ENCODE measurements at places on chromosomes 7 and 10.

GRCh38 chr10:104574838-104575237 lies 66.3 kb upstream of the SORCS3 start:
- DNase-seq: no peak

DNA sequence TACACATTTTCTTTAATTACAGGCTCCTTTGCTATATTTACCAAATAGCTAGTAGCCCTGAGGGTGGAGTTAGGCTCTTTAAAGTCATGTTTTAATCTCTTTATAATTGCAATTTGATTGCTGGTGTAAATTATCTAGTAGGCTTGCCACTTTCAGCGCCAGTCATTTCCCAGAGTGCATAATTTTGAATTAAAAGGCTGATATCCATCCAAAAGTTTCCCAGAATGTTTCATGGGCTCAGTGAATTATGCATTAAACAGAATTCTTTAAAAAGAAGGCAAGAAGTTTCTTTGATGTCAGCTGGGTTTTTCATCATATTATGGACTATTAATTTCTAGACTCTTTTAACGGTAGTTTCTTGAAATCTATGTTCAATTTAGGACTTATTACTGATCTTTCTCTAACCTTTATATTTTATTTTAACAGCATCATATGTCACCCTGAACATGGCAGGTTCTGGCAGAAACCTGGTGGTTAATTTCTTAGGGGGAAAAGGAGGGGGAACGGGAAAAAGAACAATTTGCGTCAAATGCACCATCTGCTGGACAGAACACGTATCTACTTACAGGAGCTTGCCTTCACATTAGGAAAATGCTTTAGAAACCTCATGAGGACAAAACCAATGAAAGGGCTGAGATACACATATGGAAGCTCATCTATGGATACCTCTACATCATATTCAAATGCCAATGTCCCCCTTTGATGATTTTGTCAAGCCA lies 171.1 kb downstream of the GRM3 start:
- no peak for DNase-seq

- DNase-seq: no peak
Measured at GRCh38 chr7:93117327-93117726, 452 bp downstream of the SAMD9 start.

- DNase-seq: no peak
Measured at GRCh38 chr7:45000093-45001032, at the start of gene CCM2. Gene CCM2, plus strand, starts transcription at chr7:45000201. Its CDS starts 133 bp downstream, at chr7:45000334.

DNA sequence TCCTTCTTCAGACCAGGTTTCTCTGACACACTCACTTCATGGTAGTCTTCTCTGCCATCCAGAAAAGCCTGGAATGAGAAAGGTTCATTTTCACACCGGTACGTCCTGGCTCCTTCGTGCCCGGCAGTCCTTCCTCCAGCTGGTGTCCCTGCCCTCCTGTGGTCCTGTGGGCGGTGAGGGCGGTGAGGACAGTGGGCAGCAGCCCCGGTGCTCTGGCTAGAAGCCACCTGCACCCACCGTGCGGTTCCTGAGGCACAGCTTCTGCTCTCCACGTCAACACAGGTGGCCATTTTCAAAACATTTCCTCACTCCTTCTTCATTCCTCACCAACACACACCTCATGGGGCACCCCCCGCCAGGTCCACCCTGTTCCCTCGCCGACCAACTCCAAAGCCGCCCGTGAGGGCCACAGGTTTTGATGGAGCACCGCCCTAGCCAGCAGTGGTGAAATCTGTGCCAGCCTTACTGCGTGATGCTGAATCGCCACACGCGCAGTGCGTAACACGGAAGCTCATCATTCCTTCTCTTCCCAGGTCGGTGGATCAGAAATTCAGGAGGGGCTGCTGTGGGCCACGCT lies 251.4 kb upstream of the RNF32 start:
- no peak for DNase-seq

DNA sequence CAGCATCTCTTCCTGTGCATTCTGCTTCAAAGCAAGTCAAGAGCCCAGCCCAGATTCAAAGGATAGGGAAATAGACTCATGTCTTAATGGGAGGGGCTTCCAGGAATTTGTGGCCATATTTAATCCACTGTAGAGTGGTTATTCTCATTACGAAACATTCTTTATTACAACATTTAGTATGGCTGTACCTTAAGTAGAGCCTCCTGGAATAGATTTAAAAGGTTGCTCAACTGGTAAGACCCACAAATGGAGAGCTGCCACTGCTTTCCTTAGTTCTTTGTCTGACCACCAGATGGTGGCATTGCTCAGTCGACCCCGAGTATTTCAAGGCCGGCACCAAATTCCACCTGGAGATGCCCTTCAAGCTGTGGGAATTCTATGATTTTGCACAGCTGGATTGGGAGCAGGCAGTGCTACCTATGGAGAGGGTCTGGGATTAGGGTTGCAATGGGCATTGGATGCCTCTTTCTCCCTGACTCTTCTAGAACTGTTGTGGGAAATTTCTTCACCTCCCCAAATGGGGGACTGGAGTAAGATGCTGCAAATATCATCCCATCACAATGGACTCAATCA lies 102.2 kb downstream of the RBM20 start:
- peak; percentile 59 for DNase-seq

DNA sequence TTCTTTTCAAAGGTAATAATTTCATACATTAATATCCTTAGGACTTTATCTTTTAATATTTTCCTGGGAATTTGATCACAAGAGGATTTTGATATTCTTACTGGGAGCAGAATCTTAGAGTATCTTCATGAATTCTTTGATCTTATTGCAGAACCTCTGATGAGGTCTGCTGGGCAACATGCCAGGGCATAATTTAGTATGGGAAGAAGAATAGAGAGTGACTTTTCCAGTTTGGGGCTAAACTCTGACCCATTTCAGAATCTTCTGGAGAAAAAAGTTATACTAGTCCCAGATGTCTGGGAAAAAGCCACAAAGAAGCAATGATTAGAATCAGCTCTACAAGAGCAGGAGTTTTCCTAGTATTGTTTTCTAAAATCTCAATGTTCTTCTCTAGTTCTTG lies 28.0 kb upstream of the RSU1 start:
- DNase-seq: no peak

DNA sequence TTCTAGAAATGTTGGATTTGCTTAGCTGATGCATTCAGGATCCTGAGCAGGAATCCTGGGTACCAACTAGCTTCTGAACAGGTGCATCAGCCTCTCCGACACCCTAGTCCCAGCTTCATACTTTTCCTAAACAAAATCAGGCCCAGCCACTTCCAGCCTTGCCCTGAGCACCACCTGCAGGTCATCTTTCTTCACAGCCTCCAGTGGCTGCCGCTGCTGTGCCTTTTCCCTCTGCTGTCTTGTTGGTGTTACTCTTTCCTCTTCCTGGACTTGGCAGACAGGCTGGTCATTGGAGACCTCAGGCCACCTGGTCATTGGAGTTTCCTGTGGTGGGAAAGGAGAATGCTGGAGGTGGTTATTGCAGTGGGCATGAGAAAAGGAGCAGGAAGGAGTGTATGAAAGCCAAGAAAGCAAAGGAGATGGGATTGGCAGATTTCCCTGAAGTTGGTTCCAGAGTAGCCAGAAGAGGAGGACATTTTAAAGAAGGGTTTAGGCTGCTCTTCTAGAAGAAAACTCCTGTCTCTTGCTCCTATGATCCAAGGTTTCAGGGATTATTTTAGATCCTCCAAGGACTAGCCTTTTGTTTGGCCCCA lies 48.2 kb upstream of the NFKB2 start:
- peak; percentile 36 for DNase-seq

DNA sequence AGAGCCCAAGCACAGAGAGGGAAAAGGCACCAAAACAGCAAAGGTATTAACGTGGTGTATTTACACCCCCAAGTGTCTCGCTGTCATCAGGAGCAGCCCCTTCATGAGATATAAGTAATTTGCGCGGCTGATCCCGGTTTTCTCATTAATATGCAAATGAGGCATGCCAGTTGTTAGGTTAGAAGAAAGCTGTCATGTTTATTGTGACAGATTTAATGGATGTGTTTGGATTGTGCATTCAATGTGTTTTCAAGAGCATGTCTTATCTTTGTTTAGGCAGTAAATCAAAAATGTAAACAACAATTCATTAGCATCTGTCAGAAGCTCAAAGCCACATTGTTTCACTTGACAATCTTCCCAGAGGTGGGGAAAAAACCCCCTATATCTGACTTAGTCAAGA lies 56.5 kb upstream of the CTBP2 start:
- DNase-seq: no peak

- DNase-seq: no peak
Measured at GRCh38 chr7:13279854-13280435, 592.5 kb downstream of the ARL4A start.

GRCh38 chr10:5959581-5960069 lies 17.7 kb downstream of the IL15RA start:
- no peak for DNase-seq

DNA sequence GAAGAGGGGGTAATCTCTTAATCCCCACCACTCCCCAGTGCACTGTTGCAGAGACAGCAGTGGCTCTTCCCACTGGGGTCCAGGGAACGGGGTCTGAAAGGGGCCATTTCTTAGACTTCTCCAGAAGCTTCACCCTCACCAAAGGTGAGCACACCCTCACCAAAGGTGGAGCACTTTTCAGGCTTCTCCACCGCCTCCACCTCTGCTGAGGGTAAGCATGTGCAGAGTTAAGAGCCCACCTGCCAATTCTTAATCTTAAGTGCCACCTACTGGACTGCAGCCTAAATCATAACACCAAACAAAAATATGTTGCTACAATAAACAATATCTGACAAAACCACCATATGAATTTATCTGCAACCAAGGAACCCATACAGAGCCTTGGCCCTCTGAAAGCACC lies 27.0 kb downstream of the SNX13 start:
- no peak for DNase-seq

- no peak for DNase-seq
Measured at GRCh38 chr10:132259702-132260482, 47.9 kb downstream of the STK32C start.

GRCh38 chr7:93861325-93861949 lies 29.1 kb downstream of the TFPI2 start:
- DNase-seq: no peak

- DNase-seq: peak; percentile 76
Measured at GRCh38 chr7:130941322-130942210, 207.6 kb upstream of the KLF14 start.

- DNase-seq: no peak
Measured at GRCh38 chr7:88217675-88218428, 2.0 kb downstream of the SRI start.

DNA sequence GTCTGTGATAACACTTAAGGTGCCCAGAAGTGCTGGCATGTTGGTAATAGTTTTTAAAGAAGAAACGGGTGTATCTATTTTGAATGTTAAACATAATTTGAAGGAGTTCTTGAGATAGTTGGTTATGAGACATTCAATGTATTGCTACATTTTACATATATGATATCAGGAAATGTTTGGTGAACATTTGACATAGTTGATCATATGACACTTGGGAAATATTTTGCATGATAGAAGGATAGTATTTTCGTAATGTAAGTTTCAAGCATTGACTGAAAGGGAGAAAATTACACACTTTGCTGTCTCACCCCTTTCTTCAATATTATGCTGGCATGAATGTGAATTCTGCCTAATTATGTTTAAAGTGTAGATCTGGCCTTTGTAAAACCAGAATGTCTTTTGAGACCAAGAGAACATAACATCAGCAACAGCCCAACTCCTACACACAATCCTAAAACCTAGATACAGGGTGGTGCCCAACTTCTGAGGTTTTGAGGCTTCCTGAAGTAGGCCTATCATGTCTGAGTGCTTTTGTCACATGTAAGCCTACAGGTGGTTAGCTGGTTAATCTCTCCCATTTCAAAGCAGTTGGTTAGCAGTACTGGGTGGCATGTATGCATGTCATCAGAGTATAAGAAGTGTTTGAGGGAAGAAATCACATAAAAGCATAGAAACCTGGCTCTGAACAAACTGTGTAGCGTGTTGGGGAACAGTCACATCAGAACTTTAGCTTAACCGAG lies 2.1 kb downstream of the ADD3 start:
- no peak for DNase-seq

- no peak for DNase-seq
Measured at GRCh38 chr10:68727146-68727545, 6.1 kb downstream of the CCAR1 start.

DNA sequence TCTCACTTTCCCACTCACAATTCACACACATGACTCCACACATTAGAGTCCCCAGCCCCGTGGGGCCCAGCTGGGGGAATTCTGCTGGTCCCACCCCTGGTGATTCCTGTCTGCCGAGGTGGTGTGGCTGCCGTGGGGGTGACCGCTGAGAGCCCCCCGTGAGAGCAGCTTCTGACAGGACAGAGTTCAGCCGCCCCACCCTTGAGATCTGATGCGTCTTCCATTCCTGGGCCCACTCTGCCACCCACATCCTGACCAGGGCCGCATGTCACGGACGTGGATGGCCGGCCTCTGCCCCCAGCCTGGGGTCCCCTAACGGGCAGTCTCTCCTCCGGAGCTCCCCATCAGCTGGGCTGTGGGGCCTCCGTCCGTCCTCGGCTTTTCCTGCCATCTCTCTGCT lies 240.1 kb upstream of the PITRM1 start:
- DNase-seq: no peak

- DNase-seq: no peak
Measured at GRCh38 chr7:24127930-24128329, 156.1 kb upstream of the NPY start.

DNA sequence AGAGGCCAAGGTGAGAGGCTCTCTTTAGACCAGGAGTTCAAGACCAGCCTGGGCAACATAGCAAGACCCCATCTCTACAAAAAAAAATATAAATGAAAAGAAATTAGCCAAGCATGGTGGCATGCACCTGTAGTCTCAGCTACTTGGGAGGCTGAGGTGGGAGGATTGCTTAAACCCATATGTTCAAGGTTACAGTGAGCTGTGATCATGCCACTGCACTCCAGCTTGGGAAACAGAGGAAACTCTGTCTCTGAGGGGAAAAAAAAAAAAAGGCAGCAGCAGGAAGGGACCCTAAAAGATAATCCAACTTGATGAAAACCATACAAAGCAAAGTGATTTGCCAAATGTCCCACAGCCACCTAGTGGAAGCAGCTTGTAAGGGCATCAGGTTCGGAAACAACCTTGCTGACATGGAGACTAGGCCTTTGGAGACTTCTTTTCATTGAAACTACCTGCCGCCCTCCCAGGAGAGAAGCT lies 15.6 kb upstream of the PBLD start:
- DNase-seq: peak; percentile 50

GRCh38 chr10:79103585-79103984 lies 34.8 kb downstream of the ZMIZ1 start:
- no peak for DNase-seq

DNA sequence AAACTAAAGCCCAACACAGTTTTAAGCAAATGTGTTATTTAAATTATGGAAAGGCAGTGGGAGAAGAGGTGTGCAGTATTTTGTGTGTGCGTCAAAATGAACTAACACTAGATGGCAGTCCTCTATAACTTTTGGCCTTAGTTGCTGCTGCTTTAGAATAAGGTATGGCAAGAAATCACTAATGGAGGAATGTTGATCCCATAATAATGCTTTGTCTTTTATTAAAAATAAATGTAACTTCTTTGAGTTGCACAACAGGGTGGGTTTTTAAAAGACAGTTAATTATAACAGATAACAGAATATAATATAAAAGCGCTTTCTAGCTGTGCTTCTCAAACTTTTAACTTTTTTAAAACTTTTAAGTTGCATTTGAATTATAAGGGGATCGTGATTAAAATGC lies 56.4 kb downstream of the BBS9 start:
- peak; percentile 46 for DNase-seq
